ENCODE measurements at places on chromosomes 3 and 15. TPM values are rescaled to one million over a fixed set of nuclear protein-coding genes. Genes with fewer than 3 reads are reported as not detected.

Gene POC1A
- 2.7 TPM for total RNA-seq

Gene AEN
- 11.7 TPM for total RNA-seq

Gene PLS1
- total RNA-seq: 18.4 TPM

Gene FETUB
- not detected for total RNA-seq

GRCh38 chr15:80242802-80243201, 9.2 kb downstream of the CTXND1 start:
- no peak for DNase-seq

- peak; percentile 75 for DNase-seq
These were observed 31.3 kb upstream of the SPTBN5 start for GRCh38 chr15:41925086-41925608.

- DNase-seq: no peak
These were observed 14.5 kb downstream of the ARHGEF26 start for GRCh38 chr3:154135511-154136173.

DNA sequence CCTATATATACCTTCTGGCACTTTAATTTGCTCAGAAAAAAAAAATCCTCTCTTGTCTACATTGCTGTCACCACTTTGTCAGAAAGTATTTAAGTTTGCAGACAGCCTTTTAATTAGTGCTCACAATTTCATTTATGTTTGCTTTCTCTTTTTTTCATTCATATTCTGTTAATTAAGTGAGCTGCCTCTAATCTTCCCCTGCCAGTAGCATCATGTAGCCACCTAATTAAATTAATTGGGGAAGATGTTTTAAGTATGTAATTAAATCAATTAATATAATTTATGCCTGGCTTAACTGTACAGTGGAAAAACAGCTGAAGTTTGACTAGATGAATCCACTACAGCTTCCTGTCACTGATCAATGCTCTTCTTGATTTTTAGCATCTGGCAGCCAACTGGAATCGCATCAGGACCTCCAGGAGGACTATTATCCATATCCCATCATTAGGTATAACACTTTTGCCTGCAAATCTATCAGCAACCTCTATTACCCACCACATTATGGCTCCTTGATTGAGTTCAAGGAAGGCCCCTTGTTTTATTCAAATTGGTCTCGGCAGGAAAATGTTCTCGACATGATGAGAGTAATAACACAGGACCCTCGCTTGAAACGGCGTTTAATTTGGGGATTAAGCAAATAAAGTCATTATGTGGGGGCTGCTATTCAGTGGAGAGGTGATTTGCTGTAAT, 118.5 kb downstream of the IQCH start:
- DNase-seq: no peak

DNA sequence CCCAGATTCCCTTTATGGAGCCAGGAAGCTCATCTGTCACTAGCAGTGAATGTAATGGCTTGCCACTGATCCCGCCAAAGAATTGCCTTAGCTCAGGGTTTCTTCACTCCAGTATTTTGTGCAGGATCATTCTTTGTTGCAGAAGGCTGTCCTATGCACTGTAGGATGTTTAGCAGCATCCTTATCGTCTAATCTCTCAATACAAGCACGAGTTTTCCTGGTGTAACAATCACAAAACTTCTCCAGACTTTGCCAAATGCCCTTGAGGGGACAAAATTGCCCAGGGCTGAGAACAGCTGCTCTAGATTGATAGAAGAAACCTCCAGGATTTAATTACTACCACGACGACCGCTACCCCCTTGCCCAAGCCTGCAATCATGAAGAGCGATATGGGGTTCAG, 6.8 kb upstream of the SHQ1 start:
- DNase-seq: no peak

DNA sequence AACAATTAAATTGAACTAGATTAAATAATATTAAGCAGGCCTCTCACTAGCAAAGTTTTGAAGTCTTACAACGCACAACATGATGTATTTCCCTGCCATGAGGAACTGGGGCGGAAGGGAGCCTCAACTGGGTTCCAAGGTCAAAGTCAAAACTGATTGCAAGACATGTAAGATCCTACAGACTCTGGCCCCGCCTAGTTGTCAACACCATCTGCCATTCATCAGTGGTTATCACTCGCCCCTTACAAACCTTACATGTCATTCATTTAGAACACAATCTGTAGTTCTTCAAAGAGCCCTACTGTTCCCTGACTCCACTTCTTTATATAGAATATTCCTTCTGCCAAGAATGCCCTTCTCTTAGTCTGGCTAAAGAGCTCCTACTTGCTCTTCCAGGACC, 10.0 kb downstream of the ATP13A3 start:
- no peak for DNase-seq

DNA sequence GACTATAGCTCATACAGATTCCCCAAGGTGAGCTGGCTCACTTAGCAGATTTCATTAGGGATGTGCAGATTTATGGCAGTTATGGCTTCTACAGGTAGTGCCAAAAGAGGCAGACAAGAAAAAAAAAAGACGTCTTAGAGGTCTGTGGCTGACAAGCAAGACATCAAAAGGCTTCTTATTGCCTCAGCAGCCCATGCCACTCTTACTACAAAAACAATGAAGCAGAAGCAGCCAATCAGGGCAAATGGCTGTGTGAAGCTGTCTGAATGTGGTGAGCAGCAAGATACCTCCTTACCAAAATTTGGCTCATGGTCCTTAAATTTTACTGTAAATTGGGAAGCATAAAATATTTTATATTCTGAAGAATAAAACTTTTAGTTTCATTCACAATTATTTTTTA, 557.5 kb upstream of the GOLIM4 start:
- no peak for DNase-seq

DNA sequence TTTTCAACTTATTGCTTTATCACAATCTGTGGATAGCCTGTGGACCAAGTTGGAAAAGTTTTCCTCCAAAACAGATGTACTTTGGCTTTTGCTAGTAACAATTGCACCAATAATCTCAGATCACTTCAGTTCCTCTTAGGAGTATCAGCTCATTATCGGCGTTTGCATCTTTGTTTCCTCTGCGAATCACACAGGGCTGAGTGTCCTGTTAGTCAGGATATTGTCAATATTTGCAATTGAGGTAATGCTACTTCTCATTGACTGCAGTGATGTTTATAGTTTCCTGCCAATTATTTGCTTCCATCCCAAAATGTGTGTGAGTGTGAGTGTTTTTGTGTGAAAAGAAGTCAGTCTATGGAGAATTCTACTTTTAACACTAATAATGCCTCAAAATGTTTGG, 545.0 kb downstream of the SI start:
- DNase-seq: no peak

GRCh38 chr15:25770618-25771337, 92.3 kb downstream of the ATP10A start:
- DNase-seq: no peak

GRCh38 chr15:55530861-55531313, 22.9 kb upstream of the DNAAF4 start:
- DNase-seq: no peak

- DNase-seq: no peak
These were observed 9.4 kb downstream of the TMOD2 start for GRCh38 chr15:51760805-51761204.

- DNase-seq: no peak
These were observed 166.8 kb downstream of the LPP start for GRCh38 chr3:188320757-188321156.

GRCh38 chr3:39096775-39097174, 10.7 kb downstream of the GORASP1 start:
- DNase-seq: peak; percentile 51

- no peak for DNase-seq
These were observed 46.6 kb downstream of the APH1B start for GRCh38 chr15:63323798-63324563.

DNA sequence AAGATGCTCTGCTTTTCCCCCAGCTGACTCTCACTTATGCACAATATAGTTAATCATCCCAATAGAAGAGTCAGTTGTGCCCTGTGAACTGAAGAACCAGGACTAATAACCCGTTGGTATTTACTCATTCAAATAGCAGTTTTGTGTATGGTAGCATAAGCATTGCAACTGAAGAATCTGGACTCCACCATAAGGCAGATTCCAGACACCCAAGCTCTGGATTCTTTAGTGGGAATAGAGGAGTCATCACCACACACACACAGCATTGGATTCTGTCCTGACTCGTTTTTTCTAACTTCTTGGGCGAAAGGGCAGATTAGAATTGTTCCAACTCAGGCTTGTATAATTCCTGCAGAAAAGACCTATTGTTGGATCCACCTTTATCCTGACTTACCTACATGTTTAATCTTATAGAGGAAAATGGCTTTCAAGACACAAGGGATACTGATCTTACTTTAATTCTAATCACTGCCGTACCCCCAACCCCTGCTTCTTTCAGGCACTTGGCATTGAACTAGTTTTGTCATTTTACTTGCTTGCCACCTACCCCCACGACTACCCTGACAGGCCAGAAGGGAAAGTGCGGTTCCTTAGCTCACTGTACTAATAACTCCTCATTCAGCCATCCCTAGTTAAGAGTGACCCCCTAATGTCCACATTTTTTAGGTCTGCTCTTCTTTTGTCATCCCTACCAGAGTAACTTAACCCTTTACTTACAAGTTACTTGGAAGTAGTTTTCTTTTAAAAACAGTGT, 42.3 kb downstream of the NKIRAS1 start:
- no peak for DNase-seq

DNA sequence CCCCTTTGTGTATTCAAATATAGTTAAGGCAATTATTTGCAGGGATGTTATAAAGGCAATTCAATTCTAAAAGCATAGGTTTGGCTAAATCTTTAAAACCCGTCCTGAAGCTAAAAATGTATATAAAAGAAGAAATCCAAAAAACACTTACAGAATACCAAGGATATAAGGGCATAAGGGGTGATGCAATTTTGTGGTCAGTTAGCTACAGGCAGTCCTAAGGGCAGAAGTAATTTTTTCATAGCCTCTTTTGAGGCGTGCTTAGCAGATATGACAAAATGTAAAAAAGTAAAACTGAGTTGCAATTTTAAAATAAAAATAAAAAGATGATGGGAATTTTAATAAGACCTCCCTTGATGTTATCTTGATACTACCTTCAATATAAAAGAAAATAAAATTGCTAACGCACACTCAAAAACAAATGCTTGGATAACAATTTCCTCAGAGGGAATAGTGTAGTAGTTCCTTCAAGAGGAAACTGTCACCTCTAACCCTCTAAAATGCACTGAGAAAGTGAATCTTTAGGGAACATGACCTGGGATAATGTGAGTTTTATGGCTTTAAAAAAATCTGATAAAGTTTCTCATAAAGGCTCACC, 104.2 kb downstream of the MYH15 start:
- DNase-seq: no peak

DNA sequence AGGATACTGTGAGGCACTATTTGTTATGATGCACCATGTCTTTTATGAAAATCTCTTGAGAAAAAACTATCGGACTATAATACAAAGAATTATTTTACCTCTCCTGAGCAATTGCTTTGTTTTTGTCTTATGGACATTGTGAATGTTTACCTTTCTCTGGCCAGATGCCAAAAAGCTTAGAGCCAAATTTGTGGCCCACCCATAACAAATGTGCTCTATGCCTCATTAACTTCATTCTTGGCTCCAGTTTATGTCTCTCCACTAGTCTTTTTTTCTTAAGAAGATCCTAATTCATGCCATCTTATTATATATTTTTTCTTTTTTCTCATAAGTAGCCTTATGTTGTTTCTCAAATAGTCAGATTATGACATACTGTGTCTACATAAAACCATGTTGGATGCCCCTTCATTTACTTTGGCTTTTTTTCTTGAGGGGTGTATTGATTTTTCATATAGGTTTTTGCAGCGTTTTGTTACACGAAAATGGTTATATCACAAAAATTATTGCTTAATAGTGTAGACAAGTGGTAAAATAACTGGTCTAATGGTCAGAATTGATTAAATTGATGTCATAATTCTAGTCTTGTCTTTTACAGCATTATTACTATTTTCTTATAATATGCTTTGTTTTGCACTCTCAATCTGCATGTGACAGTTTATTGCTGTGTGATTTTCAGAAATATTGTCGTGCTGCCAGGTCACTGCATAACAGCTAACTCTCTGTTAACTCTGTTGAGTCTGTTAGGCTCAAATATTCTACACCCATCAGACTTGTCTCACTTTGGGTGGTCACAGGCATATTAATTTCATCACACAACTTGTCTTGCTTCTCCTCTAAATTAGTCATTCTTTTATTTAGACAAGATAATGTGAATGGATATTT, 18.2 kb downstream of the SENP8 start:
- no peak for DNase-seq
